ENCODE measurements at places on chromosomes 5 and 9. TPM values are rescaled to one million over a fixed set of nuclear protein-coding genes. Genes with fewer than 3 reads are reported as not detected.

The SVEP1 gene
- polyA plus RNA-seq = 26.3 TPM

The MOCS2 gene
- 53.8 TPM for polyA plus RNA-seq

The SLC22A4 gene
- 4.9 TPM for polyA plus RNA-seq

The ATP10B gene
- polyA plus RNA-seq = 0.42 TPM

The SLC45A2 gene
- polyA plus RNA-seq = 0.16 TPM

The F12 gene
- 0.37 TPM for polyA plus RNA-seq

- no peak for DNase-seq
These were observed 15.4 kb downstream of the CERT1 start for GRCh38 chr5:75496026-75496425.

DNA sequence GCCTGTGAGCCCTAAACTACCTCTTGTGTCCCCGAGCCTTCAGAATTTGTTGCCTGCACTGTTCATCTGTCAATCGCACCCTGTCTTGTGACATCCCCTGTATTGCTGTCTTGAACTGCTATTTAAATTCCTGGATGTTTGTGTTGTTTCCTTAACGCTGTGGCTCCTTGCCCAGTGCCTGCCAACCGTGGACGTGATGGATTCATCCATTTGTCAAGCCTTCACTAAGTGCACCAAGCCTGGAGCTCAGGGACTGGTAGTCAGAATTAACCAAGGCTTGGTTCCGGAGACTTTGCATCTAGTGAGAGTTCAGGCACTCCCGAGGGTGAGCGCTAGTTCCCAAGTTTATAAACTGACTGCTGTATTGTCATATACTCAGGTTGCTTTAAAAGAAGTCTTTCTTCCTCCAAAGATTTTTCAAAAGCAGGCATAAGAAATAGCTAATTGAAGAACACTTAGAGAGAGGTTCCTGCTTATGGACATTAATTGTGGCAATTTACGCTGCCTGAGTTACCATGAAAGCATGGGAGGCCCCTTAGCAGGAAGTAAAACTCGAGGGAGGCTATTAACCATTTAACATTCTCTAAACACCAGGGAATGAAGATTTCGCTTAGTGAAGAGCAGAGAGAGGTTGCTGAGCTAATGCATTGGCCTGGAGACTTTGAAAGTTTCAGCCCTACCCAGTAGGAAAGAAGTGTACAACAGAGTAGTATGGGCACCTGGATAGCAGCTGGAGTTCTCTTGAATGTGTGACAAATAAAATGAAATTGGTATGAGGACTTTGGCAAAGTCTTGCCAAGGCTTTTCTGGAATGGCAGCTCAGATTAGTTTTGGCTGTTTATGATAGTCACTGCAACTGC, 29.0 kb downstream of the RGS3 start:
- DNase-seq = peak; percentile 20

DNA sequence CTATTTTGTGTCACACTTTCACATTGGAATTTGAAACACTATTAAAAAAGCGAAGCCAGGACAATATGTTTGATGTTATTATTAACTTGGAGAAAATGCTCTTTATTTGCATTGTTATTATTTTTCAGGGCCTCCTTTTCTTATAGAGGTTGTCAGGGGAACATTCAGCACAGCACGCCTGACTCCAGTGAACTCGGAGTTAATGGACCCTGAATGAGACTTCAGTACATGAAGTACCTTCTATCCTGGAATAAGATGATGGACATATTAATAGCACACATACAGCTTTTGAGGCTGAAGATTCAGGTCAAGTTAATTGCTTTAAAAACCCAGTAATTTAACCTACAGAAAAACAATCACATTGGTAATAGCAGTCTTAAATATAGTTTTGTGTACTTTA, 652.9 kb downstream of the SEMA5A start:
- no peak for DNase-seq

DNA sequence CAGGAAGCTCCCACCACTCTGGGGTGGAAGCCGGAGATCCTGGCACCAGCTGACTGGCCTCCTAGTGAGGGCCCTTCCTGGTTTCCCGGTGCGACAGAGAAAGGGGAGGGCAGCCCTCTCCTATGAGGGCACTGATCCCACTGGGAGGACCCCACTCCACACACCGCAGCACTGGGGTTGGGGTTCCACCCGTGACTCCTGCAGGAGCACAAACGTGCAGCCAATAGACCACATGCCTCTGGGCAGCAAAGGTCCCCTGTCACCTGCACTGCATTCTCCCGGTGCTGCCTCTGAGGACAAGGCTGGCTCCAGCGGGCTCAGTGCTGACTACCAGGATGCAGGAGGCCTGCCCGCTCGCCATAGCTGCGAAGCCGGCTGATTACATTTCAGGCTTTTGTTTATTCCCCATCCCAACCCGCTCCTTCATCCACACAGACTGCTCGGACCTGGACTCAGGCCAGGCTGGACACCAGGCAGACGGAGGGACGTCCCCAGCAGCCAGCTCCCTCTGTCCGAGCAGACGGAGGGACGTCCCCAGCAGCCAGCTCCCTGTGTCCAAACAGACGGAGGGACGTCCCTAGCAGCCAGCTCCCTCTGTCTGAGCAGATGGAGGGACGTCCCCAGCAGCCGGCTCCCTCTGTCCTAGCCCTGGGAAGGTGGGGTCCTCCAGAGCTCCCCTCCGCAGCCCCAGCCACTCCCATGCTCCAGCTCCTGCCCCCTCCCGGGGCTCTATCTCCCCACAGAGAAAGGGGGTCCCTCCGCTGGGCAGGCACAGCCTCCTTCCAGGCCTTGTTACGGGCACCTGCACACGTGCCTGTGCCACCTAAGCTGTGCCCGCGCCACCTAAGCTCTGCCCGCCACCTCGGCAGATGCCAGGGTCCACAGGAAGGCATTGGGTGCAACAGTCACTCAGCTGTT, 8.8 kb upstream of the CEP72 start:
- DNase-seq = peak; percentile 32

DNA sequence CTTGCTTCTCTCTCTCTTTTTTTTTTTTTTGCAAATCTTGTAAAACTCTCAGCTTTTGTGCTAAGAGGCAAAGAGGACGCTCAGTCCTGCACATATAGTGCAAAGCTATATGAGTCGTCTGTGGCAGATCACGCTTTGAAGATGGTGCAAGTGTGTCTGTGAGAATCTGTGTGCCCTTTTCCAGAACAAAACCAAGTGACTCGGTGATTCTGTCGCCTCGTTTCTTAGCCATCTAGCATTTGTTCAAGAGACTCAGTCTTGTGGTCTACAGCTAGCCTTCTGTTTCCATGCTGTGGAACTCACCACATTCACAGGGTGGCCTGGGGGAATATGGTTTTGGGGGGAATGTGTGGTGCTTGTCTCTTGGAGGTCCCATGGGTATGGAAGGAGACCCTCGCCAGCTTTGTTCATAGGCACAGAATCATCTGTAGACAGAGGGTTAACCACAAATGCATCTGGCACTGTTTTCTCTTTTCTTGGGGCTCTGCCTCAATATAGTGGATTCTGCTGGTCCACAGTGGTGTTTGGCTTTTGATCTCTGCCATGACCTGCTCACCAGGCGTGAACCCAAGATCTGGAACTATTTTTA, 82.1 kb downstream of the C9orf152 start:
- no peak for DNase-seq

DNA sequence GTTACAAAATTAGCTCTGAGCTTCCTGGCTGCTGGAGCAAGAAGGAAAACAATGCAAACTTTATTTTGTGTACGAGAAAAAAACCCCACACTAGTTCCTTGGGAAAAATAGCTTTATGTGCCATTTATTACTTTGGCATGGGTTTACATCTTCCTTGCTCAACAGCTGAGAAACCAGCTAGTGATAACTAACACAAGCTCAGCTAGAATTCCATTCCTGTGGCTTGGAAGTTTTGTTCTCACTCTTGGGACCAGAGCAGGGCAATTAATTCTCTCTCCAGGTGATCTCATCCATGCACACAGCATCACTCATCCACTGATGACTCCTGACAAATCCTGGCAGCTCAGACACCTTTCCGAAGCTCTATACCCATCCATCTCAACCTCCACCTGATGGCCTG, 104.1 kb downstream of the CRB2 start:
- no peak for DNase-seq

DNA sequence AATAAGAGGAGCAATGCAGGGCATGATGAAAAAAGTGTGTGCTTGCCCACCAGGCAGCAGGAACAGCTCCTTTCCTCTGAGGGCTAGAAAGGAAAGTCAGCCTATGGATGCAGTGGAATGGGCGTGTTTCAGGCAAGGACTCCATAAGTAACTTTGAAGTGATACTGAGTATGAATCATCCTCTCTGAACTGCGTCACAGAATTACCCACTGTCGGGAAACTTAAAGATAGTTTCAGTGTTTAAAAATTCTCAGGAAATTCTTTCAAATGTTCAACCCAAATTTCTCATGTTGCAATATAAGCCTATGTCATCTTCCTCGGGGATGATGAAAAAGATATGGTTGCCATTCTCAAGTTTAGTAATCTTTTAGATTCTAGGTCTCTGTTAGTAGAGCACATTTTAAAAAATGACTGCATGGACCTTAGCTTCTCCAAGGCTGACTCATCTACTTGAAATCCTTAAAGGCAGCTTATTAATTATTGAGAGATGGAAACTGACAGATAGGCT, 27.7 kb downstream of the PTCD2 start:
- DNase-seq = no peak

GRCh38 chr9:121272401-121272948, 4.5 kb downstream of the GSN start:
- DNase-seq = no peak

- no peak for DNase-seq
These were observed 202.4 kb downstream of the TTLL11 start for GRCh38 chr9:121890746-121891145.

- no peak for DNase-seq
These were observed 11.2 kb downstream of the CRHBP start for GRCh38 chr5:76964060-76964459.

GRCh38 chr5:34450338-34450737, 205.8 kb upstream of the RAI14 start:
- no peak for DNase-seq

DNA sequence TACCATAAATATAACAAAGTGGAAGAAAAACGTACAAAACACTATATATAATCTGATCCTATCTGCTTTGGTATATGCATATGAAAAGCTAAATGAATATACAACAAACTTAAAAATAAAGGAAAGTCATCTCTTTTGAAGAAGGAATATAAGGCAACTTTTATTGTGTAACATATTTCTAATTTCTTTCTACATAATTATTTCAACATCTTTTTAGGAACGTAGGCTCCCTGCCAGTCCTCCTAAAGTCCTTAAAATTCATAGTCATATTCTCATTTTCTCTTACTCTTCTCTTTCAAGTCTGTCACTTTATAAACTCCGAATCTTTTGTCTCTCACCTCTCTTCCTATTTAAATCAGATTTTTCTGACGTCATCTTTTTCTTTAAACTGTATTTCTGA, 9.6 kb downstream of the DEPDC1B start:
- DNase-seq = no peak

DNA sequence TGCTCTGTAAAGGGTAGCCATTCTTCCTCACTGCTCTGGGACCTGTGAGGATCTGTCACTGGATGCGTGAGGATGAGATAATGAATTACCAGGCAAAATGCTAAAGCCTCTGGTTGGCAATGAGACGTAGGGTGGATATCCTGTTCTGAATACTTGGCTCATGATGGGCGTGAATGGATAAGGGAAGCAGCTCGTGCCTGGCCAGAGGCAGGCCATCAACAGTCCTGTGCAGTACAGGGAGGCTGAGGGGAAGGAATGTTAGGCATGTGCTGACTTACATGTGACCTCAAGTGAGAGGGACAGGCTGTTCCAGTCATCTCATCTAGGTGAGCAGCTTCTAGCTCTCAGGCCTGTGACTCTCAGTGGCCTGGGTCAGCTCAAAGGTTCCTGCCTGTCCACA, 172.8 kb downstream of the CARTPT start:
- DNase-seq = no peak

DNA sequence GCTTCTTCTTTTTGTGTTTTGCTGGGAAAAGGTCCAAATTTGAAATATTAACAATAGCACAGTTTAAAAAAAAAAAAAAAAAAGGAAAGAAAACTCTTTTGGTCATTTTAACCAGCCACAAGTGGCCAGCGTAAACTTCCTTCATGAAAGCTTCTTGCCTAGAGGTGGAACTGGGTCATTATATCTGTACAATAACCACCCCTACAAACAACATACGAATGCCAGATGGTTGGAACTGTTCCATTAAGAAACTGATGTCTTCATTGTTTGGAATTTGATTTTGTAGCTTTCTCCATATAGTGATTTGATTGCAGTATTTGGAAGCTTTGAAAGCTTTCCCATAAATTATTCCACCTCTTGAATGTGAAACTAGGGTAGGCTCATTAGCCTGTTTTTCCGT, 18.3 kb upstream of the LPAR1 start:
- DNase-seq = peak; percentile 32

All from left lung (tissue), 14 donors.